ENCODE measurements at places on chromosomes 1 and 21.

- H3K4me1 ChIP-seq, result peaks cover 61% of the 10 kb centered on the region
- peaks cover 2% of the 10 kb centered on the region for H3K27me3 ChIP-seq
- no peaks in the 10 kb centered on the region for H3K36me3 ChIP-seq
- H3K27ac ChIP-seq, result peak overlapping the region; percentile 24
Measured at GRCh38 chr1:239914751-239915231, 176.9 kb upstream of the FMN2 start.

DNA sequence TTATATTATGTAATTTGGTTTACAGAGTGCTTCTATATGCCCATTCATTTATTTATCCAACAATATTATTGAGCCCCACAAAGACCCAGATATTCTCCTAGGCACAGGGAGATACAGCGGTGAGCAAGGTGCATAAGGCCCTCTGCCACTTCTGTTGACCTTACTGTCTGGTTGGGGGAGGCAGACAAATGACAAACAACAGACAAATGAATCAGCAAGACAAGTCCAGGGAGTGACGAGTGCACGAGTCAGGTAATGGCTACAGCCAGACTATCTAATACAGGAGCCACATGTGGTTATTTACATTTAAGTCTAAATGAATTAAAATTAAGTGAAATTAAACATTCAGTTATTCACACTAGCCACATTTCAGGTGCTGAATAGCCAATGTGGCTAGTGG lies 22.0 kb upstream of the BCAR3 start:
- no peak for DNase-seq
- H3K4me1 ChIP-seq, result peaks cover 62% of the 10 kb centered on the region
- H3K27me3 ChIP-seq, result no peaks in the 10 kb centered on the region
- peaks cover 17% of the 10 kb centered on the region for H3K36me3 ChIP-seq

GRCh38 chr1:9892563-9893528 lies 17.2 kb downstream of the CTNNBIP1 start:
- no peaks in the 10 kb centered on the region for H3K27me3 ChIP-seq
- peak overlapping the region; percentile 88 for H3K4me3 ChIP-seq
- no peaks in the 10 kb centered on the region for H3K36me3 ChIP-seq
- peaks cover 56% of the 10 kb centered on the region for H3K4me1 ChIP-seq
- DNase-seq, result peak; percentile 85
- peak overlapping the region; percentile 94 for H3K27ac ChIP-seq

DNA sequence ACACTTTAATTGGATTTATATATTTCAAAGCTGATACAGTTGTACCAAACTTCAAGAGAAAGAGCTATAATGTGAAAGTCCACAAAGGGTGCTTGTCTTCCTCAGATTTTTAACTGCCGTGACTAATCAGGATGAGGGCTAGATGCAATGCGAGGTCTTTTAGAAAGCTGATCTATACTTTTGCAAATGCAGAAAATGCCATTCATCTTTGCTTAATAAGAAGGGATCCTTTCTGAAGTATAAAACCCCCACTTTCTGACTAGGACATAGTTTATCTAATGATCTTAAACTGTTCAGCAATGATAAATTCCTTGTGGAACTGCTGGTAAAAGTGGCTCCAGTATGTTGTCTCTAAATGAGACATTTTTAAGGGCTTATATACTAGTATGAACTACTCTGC lies 102.7 kb upstream of the NGF start:
- peak overlapping the region; percentile 55 for H3K27ac ChIP-seq
- DNase-seq, result peak; percentile 11

DNA sequence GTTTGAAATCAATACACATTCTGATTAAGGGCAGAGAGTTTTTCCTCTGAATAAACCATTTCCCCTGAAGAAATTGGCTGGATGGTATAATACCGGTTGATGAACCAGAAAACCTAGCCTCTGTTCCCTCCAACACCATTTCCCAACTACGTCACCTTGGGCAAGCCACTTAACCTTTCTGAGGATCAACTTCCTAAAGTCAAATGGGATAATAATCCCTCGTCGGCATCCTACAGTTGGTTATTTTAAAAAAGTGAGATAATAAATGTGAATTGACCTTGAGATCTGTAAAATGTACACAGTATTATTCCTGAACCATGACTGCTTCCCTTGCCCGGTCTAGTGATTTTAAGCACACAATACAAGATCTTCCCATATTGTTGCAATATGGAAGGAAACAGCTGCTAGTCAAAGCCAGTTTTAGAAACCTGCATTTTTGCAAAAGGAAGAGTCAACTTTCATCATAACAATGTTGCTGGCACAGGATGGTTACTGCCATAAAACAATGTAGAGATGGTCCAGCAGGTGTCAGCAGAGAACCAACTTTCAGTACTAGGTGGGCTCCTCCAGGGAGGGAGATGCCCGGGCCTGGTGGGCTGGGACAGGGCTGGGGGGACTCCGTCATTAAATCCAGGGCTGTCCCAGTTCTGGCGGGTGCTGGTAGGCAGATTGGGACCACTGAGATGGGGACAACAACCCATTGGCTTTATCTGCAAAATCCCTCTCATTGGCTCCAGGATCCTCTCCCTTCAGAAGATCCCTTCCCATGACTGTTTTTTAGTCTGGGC lies 5.2 kb upstream of the HLX start:
- no peak overlapping the region for H3K27ac ChIP-seq
- no peak overlapping the region for H3K4me3 ChIP-seq
- peaks cover 23% of the 10 kb centered on the region for H3K4me1 ChIP-seq
- DNase-seq, result peak; percentile 26
- no peaks in the 10 kb centered on the region for H3K36me3 ChIP-seq

GRCh38 chr1:57102561-57103326 lies 136.9 kb upstream of the C8B start:
- no peak overlapping the region for H3K27ac ChIP-seq
- H3K36me3 ChIP-seq, result no peaks in the 10 kb centered on the region
- H3K4me3 ChIP-seq, result no peak overlapping the region
- no peaks in the 10 kb centered on the region for H3K4me1 ChIP-seq
- H3K27me3 ChIP-seq, result no peaks in the 10 kb centered on the region

GRCh38 chr1:232597721-232598120 lies 32.2 kb downstream of the SIPA1L2 start:
- DNase-seq, result no peak
- no peak overlapping the region for H3K4me3 ChIP-seq
- H3K27me3 ChIP-seq, result no peaks in the 10 kb centered on the region
- H3K27ac ChIP-seq, result no peak overlapping the region

GRCh38 chr1:55140546-55140983 lies 74.6 kb downstream of the USP24 start:
- H3K4me3 ChIP-seq, result no peak overlapping the region
- peak; percentile 92 for DNase-seq
- H3K4me1 ChIP-seq, result peaks cover 20% of the 10 kb centered on the region
- H3K27me3 ChIP-seq, result no peaks in the 10 kb centered on the region
- H3K36me3 ChIP-seq, result peaks cover 7% of the 10 kb centered on the region

- H3K27ac ChIP-seq, result no peak overlapping the region
- peak overlapping the region; percentile 84 for H3K4me3 ChIP-seq
- H3K4me1 ChIP-seq, result peaks cover 15% of the 10 kb centered on the region
- H3K36me3 ChIP-seq, result no peaks in the 10 kb centered on the region
Measured at GRCh38 chr1:148263906-148264255, 111.8 kb upstream of the NBPF11 start.

DNA sequence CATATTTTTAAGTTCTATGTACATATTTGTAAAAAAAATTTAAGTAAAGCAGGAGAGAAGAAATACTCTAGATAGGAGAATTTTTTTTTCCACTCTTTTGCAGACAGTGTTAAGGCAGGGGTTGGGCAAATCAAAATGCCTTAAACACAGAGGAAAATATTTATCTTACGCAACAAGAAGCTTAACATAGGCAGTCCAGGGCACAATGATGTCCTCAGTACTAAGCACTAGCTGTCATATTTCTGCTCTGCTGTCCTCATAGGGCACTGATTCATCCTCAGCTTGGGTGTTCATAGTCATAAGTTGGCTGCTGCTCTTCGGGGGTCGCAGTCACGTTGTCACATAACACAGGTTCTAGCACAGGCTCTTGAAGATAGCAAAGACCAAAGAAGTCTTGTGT lies 247.4 kb downstream of the PTBP2 start:
- no peak overlapping the region for H3K4me3 ChIP-seq
- no peak overlapping the region for H3K27ac ChIP-seq
- H3K27me3 ChIP-seq, result peaks cover 1% of the 10 kb centered on the region

DNA sequence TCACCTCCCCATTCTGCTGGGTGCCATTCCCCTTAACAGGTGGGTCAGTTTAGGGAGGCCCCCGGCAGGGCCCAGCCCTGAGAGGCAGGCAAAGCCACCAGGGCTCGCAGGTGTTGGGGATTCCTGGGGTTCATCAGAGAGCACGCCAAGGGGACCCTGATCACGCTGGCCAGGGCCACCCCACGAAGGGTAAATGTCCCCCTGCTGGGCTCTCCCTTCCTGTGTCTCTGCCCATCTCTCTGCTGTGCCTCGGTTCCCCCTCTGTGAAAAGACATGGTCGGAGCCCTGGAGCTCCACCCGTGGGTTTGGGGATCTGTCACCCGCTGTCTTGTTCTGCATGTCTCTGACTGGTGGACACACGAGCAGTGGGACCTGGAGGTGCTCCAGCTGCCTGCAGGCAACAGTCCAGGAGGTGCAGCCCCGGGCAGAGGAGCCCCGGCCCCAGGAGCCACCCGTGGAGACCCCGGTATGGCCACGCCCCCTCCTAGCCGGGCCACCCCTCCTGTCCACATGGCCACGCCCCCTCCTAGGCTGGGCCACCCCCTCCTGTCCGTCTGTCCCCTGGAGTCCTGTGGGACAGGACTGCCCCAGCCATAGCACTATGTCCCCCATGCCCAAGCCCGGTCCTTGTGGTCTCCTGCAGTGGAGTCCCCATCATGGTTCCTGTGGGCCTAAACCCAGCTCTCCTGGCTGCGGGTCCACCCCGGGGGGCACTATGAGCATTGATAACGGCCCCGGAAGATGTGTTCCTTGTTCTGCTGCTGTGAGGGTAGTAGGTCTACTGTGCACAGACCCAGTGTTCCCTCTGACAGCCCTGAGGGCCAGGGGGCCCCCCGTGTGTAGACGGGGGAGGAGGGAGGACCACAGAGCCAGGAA lies 6.5 kb downstream of the AIRE start:
- no peak overlapping the region for H3K4me3 ChIP-seq
- no peak for DNase-seq
- H3K36me3 ChIP-seq, result no peaks in the 10 kb centered on the region
- no peak overlapping the region for H3K27ac ChIP-seq

- peaks cover 4% of the 10 kb centered on the region for H3K27me3 ChIP-seq
- no peak overlapping the region for H3K4me3 ChIP-seq
- H3K27ac ChIP-seq, result peak overlapping the region; percentile 94
- DNase-seq, result no peak
- H3K4me1 ChIP-seq, result peaks cover 87% of the 10 kb centered on the region
Measured at GRCh38 chr1:93593854-93594602, 87.6 kb downstream of the BCAR3 start.

DNA sequence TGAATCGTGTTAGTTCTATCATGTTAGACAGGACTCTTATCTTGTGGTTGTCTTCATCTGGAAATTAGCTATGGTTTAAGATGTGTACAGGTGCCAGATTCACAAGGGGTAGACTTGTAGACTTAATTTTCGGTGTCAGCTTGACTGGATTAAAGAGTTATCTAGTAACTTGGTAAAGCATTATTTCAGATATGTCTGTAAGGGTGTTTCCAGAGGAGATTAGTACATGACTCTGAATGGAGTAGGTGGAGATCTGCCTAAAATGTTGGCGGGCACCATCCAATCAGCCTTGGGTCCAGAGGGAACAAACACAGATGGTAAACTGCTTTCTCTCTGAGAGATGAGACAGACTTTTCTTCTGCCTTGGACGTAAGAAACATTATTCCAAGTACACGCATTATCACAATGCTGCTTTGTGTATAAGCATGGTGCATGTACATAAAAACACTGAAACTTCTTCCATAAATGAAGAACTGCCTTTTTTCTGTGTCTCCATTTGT lies 434.6 kb downstream of the SMYD3 start:
- H3K36me3 ChIP-seq, result no peaks in the 10 kb centered on the region
- no peak for DNase-seq
- peak overlapping the region; percentile 81 for H3K27ac ChIP-seq
- H3K27me3 ChIP-seq, result no peaks in the 10 kb centered on the region
- H3K4me1 ChIP-seq, result peaks cover 30% of the 10 kb centered on the region

- no peaks in the 10 kb centered on the region for H3K36me3 ChIP-seq
- H3K27ac ChIP-seq, result peak within 1 kb of the TSS; percentile 72
- DNase-seq, result no peak
- peaks cover 8% of the 10 kb centered on the region for H3K4me1 ChIP-seq
Measured at GRCh38 chr1:228149406-228150119, at the start of gene GJC2. Gene GJC2 (plus strand): TSS chr1:228149930. CDS start chr1:228157759, 7,829 bp downstream.

DNA sequence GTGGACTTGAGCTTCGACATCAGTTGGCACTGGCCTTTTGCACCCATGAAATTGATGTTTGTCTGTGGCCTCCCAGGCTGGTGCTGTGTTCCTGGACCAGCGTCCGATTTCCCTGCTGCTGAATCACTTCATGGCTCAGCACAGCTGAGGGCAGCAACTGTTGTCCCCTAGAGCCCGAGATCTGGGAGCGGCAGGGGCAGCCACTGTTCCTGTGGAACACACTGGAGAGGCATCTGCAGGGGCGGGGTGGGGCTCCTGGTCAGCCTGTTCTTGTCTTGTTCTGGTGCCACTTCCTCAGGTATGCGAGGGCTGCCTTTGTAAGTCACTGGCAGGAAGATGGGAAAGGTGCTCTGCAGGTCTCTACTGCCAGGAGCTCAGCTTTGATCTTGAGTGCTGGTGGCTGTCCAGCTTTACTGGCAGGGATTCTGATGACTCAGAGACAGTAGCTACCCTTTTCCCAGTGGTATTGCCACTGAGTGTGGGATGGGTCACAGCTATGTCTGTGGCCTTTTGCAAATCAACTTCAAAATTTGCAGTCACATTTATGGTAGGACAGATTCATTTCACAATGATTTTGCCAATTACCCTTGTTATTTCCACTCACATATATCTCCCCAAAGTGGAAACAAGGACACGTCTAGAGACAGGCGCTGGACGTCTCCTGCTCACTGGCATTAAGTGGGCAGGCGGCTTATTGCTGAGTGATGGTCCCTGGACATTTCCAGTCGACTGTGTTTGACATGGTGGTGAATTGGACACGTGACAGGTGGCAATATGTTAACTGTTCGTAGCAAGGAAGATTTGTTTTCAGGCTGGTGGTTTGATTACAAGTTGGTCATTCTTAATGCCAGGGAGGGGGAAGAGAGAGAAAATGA lies 15.3 kb downstream of the AGPAT3 start:
- DNase-seq, result peak; percentile 22
- H3K27me3 ChIP-seq, result no peaks in the 10 kb centered on the region
- no peak overlapping the region for H3K4me3 ChIP-seq
- H3K4me1 ChIP-seq, result peaks cover 25% of the 10 kb centered on the region
- H3K36me3 ChIP-seq, result peaks cover 12% of the 10 kb centered on the region

DNA sequence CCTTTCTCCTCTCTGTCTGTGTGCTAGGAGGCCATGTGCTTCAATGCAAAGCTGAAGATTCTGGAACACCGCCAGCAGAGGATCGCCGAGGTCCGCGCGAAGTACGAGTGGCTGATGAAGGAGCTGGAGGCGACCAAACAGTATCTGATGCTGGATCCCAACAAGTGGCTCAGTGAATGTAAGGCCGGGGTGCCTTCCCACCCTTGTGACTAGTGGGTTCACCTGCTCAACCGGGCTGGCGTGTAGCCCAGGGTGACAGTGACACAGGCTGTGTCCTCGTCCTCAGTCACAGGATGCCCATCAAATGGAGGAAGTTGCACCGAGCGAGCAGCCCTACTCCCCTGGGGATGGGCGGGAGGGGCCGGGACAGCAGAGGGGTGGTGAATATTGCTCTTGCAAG lies 544.1 kb downstream of the KIF26B start:
- H3K4me1 ChIP-seq, result no peaks in the 10 kb centered on the region
- H3K27me3 ChIP-seq, result peaks cover 2% of the 10 kb centered on the region
- no peak for DNase-seq
- H3K27ac ChIP-seq, result no peak overlapping the region
- no peak overlapping the region for H3K4me3 ChIP-seq

All from HFFc6 (cell line).